ENCODE measurements at places on chromosomes 16 and 17.
A peak's percentile ranks its signal among the peaks of the same experiment; 100 is the strongest.

DNA sequence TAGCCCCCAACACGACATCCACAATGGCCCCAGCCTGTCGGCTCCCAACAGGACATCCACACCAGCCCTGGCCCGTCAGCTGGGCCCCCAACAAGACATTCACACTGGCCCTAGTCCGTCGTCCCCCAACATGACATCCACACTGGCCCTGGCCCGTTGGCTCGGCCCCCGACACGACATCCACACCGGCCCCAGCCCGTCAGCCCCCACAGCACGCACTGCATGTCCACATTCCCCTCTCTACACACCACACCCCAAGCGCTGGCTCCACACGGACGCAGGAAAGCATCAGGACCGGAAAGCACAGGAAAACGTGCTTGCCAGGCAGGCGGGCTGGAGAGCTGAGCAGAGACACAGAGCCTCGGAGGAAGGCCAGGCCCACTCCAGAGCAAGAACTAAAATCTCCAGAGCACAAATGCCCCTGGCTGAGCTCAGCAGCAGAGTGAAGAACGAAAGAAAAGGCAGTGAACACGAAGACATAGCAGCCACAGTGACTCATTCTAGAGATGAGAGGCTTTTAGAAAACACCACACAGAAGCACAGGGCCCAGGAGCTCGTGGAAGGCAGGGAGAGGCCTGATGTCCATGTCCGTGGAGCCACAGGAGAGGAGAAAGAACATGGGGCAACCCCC, 50.6 kb downstream of the LMF1 start:
- DNase-seq: peak; percentile 34

DNA sequence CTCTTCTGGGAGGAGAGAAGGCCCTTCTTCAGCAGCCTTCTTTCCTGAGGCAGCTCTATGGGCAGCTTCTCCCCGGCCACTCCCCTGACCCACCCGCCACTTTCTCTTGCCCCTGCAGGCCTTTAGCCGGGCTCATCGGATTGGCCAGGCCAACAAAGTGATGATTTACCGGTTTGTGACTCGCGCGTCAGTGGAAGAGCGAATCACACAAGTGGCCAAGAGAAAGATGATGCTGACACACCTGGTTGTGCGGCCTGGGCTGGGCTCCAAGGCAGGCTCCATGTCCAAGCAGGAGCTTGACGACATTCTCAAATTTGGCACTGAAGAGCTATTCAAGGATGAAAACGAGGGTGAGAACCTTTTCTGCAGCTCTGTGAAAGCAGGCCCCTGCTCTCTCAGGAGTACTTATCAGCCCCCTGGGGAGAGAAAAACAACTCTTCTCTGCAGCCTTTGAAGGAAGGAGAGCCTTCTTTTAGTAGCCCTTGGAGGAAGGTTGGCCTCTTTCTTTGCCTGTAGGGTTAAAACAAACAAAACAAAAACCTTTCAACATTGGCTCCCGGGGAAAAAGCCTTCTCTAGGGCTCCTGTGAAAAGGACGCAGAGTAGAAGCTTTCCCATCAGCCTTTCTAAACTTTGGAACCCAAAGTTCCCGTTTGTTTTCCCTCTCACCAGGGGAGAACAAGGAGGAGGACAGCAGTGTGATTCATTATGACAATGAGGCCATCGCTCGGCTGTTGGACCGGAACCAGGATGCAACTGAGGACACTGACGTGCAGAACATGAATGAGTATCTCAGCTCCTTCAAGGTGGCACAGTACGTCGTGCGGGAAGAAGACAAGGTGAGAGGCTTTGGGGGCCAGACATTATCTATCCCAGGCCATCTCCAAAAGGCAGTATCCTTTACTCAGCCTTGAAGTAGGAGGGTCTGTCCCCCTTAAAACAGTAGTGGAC, 12.7 kb downstream of the RNF227 start:
- no peak for DNase-seq

- no peak for DNase-seq
Measured at GRCh38 chr17:41718287-41718645, 6.1 kb downstream of the GAST start.

DNA sequence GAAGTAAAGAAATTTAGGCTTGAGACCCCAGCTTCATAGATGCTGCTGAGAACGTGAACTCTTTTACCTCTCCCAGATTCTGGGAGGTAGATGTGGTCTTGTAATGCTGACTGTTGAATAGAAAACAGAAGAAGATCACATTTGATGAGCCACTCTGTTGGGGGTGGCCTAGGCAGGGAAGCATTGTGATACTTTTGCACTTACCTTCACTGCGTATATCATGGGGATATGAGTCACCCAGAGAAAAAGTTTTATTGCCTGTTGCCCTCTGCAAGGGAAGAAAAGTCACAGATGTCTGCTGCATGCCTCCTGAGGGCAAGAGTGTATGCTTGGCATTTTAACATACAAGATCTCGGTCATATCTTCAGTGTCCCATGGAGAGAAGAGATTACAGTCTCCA, 365.4 kb downstream of the SNX29 start:
- DNase-seq: no peak

GRCh38 chr17:39730095-39730921, at the start of gene MIEN1:
TSS of gene MIEN1 (minus strand) at chr17:39730532. CDS start at chr17:39730495, 37 bp downstream.
- peak; percentile 70 for DNase-seq

DNA sequence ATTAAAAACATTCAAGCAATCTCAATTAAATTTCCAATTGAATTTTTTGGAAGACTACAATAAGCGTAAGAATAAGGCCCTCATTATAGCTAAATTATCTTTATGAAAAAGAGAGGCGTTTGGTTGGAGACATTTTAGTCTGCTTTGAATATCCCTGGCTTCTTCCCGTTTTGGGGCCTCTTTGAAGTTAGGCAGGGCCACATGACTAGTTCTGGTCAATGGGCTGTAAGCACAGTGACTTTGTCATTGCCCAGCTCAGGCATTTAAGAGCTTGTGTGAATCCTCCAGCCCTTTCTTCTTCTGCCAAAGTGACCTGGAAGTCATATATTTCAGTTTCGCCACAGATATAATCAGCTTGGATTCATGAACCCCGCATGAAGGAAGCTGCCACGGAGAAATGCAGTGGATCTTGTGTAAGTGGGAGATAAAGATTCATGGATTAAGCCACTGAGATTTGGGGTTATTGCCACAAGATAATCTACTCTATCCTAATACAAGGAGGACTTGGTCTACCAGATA, 21.7 kb upstream of the UBTF start:
- no peak for DNase-seq

DNA sequence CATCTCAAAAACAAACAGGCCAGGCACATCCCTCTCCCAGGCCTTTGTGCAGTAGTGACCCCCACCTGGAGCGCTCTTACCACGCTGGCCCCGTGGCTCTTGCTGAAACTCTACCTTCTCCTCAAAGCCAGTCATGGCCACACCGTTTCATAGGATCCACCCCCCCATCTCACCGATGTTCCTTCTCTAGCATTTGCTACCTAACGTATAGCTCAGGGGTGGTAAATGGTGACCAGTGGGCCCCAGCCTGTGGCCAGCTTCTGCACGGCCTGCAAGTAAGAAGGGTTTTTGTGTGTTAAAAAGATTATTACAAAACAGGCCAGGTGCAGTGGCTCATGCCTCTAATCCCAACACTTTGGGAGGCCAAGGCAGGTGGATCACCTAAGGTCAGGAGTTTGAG, 43.8 kb downstream of the RMI2 start:
- DNase-seq: no peak

DNA sequence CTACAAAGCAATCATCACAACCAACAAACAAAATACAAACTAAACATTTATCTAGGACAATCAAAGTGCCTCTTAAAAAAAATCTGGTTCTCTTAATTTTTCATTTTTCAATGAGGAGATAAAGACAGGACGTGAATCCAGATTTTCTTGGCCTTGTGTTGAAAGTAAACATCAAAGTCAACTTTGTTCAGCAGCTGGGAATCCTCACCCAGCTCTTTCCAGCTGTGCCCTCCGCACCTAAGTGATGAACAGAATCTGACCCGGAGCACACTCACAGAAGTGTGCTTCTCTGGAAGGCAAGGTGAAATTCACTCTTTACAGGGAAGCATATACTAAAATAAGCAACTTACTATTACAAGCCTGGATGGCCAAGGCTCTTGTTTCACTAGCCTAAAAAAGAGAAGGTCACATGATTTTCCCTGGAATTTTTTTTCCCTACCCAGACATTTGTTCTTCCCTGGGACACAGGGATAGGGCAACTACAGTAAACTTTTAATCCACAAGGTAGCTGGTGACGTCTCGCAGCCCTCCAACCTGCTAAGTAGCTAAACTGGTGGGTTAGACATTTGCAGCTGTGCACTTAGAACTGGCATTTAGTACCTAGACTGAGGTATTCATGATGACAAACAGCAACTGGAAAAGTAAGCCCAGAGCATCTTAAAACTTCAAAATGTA, 3.2 kb downstream of the WIPI1 start:
- no peak for DNase-seq

GRCh38 chr16:67716097-67716496, 3.0 kb downstream of the GFOD2 start:
- no peak for DNase-seq

- DNase-seq: peak; percentile 25
Measured at GRCh38 chr16:53131363-53132071, 76.7 kb downstream of the CHD9 start.

DNA sequence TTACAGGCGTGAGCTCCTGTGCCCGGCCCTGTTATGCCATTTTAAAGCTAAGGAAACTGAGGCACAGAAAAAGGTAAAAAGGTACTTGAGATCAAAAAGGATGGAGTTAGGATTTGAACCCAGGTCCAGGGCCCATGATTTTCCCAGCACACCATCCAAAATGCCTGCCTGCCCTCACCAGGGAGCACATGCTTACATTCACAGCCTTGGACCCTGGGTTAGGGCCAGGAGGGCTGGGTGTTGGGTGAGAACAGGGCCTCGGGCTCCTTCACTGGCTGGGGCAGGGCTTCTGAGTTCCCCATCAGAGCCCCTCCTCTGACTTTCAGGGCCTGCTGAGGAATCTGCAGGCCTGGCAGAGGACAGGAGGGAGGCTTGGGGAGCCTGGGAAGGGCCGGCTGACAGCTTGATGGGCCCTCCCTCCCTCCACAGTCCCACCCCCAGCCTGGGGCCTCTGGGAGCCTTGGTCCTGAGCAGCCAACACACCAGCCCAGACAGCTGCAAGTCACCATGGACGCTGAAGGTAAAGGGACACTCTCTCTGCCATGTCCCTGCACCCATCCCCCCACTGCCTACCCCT, at the start of gene QPRT:
Gene QPRT, plus strand, starts transcription at position 490 of the 577 bp plus-strand sequence. Its CDS starts 18 bp downstream, at position 508.
- peak; percentile 9 for DNase-seq

DNA sequence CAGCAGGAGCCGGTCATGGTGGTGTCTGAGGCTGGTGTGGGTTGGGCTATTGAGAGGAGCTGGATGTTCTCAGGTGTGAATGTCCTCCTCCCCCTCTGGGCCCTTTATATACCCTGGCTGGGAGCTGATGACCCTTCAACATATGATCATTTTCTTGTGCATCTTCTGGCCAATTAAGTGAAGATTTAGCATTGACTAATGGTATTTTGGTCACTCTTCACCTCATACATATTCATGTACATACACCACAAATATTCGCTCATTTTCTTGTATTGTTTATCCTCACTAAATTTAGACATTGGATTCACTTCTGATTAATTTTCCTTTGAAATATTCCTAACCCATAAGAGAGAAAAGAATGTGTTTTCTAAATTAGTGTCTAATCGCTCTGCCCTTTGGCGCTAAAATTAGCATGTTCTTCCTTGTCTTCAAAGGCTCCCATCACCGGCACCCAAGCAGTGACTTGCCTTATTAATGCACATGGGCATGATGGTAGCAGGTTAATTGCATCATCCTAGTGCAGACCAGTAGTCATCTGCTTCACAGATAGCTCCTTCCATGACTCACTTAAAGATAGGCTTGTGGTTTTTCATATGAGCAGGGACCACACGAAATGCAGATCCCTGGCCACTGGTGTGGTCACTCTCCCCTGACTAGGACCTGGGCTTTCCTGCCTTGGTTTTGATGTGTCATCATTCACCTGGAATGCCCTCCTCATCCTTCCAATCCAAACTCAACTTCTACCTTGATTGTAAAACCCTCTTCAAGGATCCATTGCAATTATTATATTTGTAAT, at the start of gene KRTAP2-4:
Gene KRTAP2-4, minus strand, starts transcription at position 51 of the 796 bp plus-strand sequence. Its CDS starts 34 bp downstream, at position 17.
- peak; percentile 33 for DNase-seq

- DNase-seq: peak; percentile 17
Measured at GRCh38 chr16:11585460-11586377, 1.0 kb downstream of the LITAF start.

Measured in fibroblast of gingiva (primary cell).